Memory B cell (primary cell): ENCODE measurements at places on chromosomes 2 and 18.
A peak's percentile ranks its signal among the peaks of the same experiment; 100 is the strongest.

DNA sequence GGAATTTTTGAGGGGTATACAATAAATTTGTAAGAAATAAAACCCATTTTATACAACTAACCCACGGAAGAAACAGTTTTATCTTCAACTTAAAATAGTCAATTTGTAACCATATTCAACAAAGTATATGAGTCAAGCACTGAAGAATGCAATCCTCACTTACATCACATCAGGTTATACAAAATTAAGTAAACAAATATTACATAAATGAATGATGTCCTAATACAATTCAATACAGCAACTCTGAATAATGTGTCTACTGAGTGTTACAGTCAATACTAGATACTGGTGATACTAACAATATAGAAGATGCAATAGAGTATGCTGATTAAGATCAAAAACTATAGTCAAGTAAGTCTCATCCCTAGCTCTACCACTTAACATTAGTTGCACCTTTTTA lies 58.6 kb downstream of the FANCL start:
- DNase-seq = no peak

- no peak for DNase-seq
Observed at GRCh38 chr2:120545521-120546047, 190.1 kb upstream of the GLI2 start.

GRCh38 chr2:169507698-169508097 lies 1.8 kb upstream of the KLHL41 start:
- no peak for DNase-seq

- DNase-seq = no peak
Observed at GRCh38 chr2:229815858-229816257, 101.5 kb upstream of the DNER start.

- DNase-seq = no peak
Observed at GRCh38 chr2:20565623-20566236, 85.2 kb downstream of the HS1BP3 start.

DNA sequence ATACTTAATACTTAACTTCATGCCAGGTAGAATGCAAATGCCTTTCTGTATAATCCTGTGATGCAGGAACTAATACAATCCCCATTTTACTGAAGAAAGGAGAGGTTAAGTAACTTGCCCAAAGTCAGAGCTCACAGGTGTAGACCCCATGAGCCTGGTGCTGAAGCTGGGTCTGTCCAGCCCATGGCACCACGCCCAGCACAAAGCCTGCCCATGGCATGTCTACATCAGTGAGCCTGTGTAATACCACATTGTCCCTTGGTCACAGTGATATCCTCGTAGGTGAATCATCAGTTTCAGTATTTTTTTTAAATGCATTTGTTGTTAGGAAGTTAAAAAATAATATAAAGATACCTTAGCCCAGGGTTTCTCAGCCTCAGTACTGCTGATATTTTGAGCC lies 69.9 kb upstream of the MCFD2 start:
- no peak for DNase-seq

- no peak for DNase-seq
Observed at GRCh38 chr2:224780106-224780505, 63.9 kb upstream of the CCDC195 start.

- DNase-seq = no peak
Observed at GRCh38 chr2:60106836-60107529, 446.5 kb downstream of the BCL11A start.

DNA sequence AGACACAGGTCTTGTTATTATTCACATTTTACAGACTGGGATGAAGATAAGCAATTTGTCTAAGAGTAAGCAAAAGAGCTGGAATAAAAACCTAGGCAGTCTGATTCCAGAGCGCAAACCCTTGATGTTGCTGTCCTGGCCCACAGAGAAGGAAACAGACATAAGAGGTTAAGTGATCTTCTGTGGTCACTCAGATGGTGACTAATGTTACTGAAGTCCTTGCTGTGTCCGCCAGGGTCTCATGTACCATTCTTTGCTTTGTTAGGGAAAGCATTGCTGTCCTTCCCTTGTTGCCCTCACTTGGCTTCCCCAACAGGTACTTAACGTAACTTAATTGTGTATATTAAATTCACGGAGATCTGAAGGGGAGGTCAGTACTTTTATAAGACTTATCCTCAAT lies 14.9 kb upstream of the FAP start:
- no peak for DNase-seq

DNA sequence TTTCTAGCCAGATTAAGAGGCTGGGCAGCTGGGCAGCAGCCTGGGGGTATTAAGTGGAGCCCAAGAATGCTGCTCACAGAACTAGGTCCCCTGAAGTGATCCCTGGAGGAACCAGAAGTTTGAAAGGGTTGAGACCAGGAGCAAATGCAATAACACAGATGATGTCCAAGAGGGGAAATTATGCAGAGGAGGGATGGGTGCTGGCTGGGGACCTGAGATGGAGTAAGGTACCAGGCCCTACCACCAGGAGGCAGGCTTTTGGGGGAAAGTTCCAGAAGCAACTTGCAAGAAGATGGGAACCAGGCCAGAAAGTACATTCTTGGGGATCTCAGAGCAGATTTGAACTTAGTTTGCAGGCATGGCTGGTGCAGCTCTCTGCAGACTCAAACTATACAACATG lies 175.1 kb downstream of the NCK2 start:
- no peak for DNase-seq

- no peak for DNase-seq
Observed at GRCh38 chr2:46325182-46325928, 28.1 kb downstream of the EPAS1 start.

GRCh38 chr2:146324951-146325350 lies 1519.9 kb upstream of the ACVR2A start:
- DNase-seq = no peak

DNA sequence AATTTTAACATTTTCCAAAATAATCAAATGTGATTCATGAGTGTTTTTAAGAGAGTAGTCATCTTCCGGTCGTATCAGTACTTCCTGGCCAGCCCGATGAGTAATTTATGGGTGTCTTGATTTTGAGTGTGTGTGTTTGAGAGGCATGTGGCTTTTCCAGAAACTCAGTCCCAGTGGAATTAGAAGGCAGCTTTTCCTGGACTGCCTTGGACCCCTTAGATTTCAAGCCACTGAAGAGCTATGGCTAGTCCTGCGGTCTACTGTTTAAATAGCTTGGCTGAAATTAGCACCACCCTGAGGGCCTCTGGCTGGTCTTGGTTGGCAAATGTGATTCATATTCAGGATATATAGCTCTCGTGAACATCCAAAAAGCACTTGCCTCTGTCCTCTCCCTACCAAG lies 59.4 kb downstream of the HK2 start:
- no peak for DNase-seq

GRCh38 chr18:8065773-8066172 lies 498.7 kb downstream of the PTPRM start:
- DNase-seq = no peak

GRCh38 chr2:181106789-181107627 lies 126.6 kb downstream of the UBE2E3 start:
- no peak for DNase-seq

- no peak for DNase-seq
Observed at GRCh38 chr2:219772103-219772635, 144.7 kb downstream of the SLC4A3 start.

DNA sequence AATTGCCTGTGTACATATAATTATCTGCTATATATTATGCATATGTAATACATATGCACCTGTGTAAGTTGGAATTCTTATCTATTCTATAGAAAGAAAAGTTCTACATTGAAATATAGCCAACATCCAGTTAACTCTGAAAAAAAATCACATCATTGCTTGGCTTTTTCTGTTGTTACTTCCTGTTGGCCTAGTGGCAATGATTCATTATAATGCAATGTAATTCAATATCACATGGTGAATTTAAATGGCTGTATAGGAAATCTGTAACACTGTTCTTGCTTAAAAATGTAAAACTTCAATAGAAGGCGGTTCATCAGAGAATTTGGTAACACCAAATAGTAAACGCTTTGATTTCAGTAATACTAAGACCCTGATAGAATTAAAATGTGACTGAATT lies 44.5 kb upstream of the MAP4K3 start:
- no peak for DNase-seq

GRCh38 chr2:57434441-57434840 lies 612.2 kb upstream of the VRK2 start:
- no peak for DNase-seq

- DNase-seq = no peak
Observed at GRCh38 chr2:177673602-177674595, 281.3 kb downstream of the AGPS start.

GRCh38 chr2:242004902-242005230 lies 135.3 kb downstream of the RTP5 start:
- DNase-seq = no peak

DNA sequence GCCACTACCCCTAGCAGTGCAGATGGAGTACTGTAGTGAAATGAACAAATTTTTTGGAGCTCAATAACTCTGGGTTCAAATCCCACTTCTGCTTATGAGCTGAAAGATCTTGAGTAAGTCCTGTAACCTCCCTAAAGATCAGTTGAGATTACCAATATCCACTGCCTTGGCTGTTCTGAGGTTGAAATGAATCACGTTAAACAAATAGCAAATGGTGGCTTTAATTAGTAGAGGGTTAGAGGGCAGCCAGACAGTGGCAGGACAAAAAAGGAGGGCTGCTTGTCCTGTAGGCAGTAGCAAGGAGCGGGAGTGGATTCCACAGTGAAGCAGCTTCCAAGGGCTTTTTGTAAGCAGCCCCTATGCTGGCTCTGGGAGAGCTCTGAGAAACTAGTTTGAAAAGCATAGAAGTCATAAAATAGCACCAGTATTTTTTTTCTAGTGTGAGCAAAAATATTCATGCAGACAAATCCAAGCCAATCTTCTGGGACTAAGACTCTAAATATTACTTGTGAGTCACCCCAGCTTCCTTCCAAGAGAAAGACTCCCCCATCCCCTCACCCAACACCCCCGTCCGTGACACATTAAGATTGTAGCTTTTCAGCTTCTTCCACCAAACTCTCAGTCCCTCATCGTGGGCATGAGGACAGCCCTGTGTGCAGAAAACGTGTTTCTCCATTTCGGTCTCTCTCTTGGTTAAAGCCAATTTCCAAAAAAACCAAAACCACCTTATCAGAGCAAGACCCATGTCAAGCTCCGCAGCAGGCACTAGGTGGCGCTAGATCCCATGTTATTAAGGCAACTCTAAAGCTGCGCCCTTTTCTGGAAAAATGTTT lies 123.5 kb upstream of the LGALSL start:
- peak; percentile 79 for DNase-seq

GRCh38 chr2:96552315-96553175 lies 16.0 kb downstream of the ARID5A start:
- DNase-seq = no peak

- no peak for DNase-seq
Observed at GRCh38 chr18:49656073-49656692, 94.3 kb downstream of the LIPG start.

GRCh38 chr2:30580391-30580790 lies 133.3 kb downstream of the LCLAT1 start:
- DNase-seq = peak; percentile 22

DNA sequence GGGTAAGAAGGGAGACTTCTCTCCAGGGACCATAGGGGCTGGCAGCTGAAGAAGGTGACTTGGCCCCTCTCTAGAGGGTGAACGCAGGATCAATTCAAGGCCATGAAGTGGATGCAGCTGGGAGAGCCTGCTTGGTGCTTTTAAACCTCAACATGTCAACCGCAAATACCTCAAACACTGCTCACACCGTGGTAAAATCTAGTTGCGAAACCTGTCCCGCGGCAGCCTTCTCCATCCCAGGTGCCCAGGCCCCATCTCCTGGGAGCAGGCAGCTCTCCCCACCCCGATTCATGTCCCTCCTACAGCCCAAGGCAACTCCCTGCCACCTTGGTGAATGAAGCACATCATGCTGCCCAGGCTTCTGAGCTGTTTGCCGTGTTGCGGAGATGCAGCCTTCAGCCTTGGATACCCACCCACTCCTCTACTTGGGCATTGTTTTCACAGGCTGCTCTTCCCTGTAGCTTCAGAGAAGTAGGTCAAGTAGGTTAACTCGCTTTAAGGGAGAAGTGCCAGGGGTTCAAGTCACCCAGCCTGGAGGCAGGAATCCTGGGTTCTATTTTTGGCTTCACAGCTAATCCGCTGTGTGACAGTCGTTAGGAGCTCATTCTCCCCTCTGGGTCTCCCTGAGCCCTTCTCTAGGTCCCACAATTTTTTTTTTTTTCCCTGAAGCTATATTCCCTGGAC lies 6.2 kb upstream of the EFR3B start:
- DNase-seq = no peak

DNA sequence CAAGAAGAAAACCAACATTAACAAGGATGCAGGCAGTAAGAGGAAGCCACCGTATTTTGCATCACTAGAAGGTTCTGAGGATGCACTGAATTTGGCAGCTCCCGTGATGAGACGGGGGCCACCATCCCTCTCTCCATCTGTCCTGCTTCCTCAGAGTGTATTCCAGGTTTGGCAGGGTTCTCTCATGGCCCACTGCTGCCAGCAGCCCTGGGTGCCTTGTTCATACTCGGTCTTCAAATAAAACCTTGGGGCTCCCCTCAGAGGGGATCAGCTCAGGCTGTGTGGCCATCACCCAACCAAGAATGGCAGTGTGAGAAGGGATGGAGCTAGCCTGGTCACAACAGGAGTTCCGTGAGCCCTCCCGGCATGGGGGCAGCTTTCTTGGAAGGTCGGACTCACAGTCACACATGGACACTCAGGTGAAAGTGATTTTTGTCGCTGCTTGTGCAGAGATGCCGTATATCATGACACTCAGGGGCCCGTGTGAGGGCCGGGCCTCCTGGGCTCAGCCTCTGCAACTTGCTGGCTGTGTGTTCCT lies 12.8 kb upstream of the MBP start:
- DNase-seq = no peak

- DNase-seq = no peak
Observed at GRCh38 chr2:210541290-210541902, 15.0 kb upstream of the CPS1 start.

DNA sequence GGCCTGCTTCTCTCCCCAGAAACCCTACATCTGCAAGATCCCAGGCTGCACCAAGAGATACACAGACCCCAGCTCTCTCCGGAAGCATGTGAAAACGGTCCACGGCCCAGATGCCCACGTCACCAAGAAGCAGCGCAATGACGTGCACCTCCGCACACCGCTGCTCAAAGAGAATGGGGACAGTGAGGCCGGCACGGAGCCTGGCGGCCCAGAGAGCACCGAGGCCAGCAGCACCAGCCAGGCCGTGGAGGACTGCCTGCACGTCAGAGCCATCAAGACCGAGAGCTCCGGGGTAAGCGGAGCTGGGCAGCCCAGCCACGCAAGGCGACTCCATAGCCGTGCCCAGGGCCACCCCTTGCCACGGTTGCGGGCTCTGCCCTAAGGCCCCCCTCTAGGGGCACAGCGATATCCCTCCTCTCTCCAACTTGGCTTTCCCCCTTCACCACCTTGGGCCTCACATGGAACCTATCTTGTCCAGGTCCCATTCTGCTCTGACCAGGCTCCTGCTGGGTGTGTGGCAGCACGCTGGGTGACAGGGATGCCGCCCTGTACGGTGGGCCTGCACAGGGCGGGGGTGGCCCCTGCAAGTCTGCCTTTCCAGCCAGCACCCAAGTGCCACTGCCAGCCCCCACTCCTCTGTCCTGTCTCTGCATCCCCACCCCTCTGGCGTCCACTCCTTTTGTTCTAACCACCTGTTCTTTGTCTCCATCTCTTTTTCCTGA lies 248.9 kb downstream of the GLI2 start:
- no peak for DNase-seq

GRCh38 chr18:911486-911885 lies 6.8 kb downstream of the ADCYAP1 start:
- no peak for DNase-seq

- no peak for DNase-seq
Observed at GRCh38 chr2:44964752-44965236, 23.3 kb downstream of the SIX3 start.
